Gastrocnemius medialis (tissue), 4 donors: ENCODE measurements at places on chromosomes 11 and 22. TPM values are rescaled to one million over a fixed set of nuclear protein-coding genes. Genes with fewer than 3 reads are reported as not detected.
A peak's percentile ranks its signal among the peaks of the same experiment; 100 is the strongest.

TYMP gene
- total RNA-seq: 13.0 TPM

MUC5AC gene
- total RNA-seq: not detected

OR52E1 gene
- not detected for total RNA-seq

SHISAL1 gene
- not detected for total RNA-seq

GP1BB gene
- not detected for total RNA-seq

RAG1 gene
- 0.66 TPM for total RNA-seq

LRRC75B gene
- 2.6 TPM for total RNA-seq

- H3K36me3 ChIP-seq: no peaks in the 10 kb centered on the region
- DNase-seq: no peak
- no peaks in the 10 kb centered on the region for H3K4me1 ChIP-seq
- no peak overlapping the region for H3K4me3 ChIP-seq
Observed at GRCh38 chr11:2265854-2266585, 4.4 kb downstream of the ASCL2 start.

GRCh38 chr11:32137869-32138268, 47.0 kb downstream of the RCN1 start:
- H3K36me3 ChIP-seq: no peaks in the 10 kb centered on the region
- H3K27ac ChIP-seq: no peak overlapping the region
- no peak overlapping the region for H3K4me3 ChIP-seq

DNA sequence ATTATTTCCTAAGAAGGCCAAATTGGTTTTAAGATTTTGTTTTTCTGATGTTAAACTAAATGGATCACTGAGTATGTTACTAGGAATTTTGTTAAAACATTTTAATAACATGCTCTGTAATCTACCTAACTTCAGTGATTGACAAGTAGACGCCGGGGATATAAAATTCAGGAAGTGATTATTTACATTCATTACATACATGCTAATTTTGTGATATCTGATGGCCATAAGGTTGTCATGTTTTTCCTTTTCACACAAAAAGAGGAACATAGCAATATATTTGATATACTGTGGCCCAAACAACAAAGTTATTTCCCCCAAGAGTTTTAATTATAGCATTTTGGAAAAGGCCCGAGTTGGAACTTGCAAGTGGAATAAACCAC, 12.1 kb downstream of the SCUBE1 start:
- no peak overlapping the region for H3K27ac ChIP-seq
- H3K36me3 ChIP-seq: no peaks in the 10 kb centered on the region
- H3K4me1 ChIP-seq: no peaks in the 10 kb centered on the region
- no peak for DNase-seq
- H3K27me3 ChIP-seq: peaks cover 3% of the 10 kb centered on the region

GRCh38 chr11:42257534-42257933, 798.1 kb upstream of the LRRC4C start:
- H3K36me3 ChIP-seq: no peaks in the 10 kb centered on the region
- H3K4me1 ChIP-seq: no peaks in the 10 kb centered on the region
- H3K27ac ChIP-seq: no peak overlapping the region

DNA sequence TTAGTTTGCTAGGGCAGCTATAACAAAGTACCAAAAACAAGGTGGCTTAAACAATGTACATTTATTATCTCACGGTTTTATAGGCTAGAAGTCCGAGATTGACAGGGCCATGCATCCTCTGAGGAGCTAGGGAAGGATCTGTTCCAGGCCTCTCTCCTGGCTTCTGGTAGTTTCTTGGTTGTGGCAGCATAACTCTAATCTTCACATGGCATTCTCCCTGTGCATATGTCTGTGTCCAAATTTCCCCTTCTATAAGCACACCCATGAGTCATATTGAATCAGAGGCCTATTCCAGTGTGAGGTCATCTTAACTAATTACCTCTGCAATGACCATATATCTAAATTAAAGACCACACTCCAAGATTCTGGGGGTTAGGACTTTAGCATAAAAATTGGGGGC, 31.3 kb upstream of the MMP13 start:
- no peaks in the 10 kb centered on the region for H3K27me3 ChIP-seq
- H3K36me3 ChIP-seq: no peaks in the 10 kb centered on the region
- H3K27ac ChIP-seq: no peak overlapping the region
- no peak for DNase-seq

DNA sequence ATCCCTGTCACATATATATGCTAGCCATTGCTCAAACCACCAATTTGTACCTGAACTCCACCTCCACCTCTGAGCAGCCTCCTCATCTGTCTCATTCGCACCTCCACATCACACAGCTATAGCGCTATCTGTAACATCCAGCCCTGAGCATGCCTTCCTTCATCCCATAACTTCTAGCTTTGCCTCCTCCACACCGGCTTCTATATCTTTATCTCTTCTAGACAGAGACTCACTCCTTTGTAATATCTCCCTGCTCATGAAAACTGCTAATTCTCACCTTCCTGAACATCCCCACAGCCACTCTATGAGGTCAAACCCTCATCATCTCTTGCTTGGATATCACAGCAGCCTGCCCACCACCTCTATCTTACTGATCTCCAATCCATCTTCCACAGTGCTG, 5.9 kb downstream of the SIAE start:
- peaks cover under 1% of the 10 kb centered on the region for H3K4me1 ChIP-seq
- H3K27me3 ChIP-seq: no peaks in the 10 kb centered on the region
- H3K4me3 ChIP-seq: no peak overlapping the region
- DNase-seq: no peak

- peak overlapping the region; percentile 60 for H3K27ac ChIP-seq
- H3K4me3 ChIP-seq: no peak overlapping the region
- no peaks in the 10 kb centered on the region for H3K27me3 ChIP-seq
Observed at GRCh38 chr11:94781837-94782236, 13.7 kb downstream of the AMOTL1 start.

- no peaks in the 10 kb centered on the region for H3K27me3 ChIP-seq
- no peak overlapping the region for H3K27ac ChIP-seq
- H3K36me3 ChIP-seq: no peaks in the 10 kb centered on the region
- no peak overlapping the region for H3K4me3 ChIP-seq
Observed at GRCh38 chr11:134632347-134633119, 220.5 kb upstream of the B3GAT1 start.

- H3K4me1 ChIP-seq: no peaks in the 10 kb centered on the region
- H3K27me3 ChIP-seq: no peaks in the 10 kb centered on the region
- no peak overlapping the region for H3K27ac ChIP-seq
- H3K4me3 ChIP-seq: no peak overlapping the region
- no peak for DNase-seq
- no peaks in the 10 kb centered on the region for H3K36me3 ChIP-seq
Observed at GRCh38 chr11:79471071-79471844, 30.4 kb upstream of the TENM4 start.

GRCh38 chr22:35903571-35904335, 124.9 kb downstream of the RBFOX2 start:
- H3K36me3 ChIP-seq: no peaks in the 10 kb centered on the region
- no peak for DNase-seq
- H3K27ac ChIP-seq: peak overlapping the region; percentile 71

GRCh38 chr11:1509626-1510255, 23.2 kb upstream of the MOB2 start:
- peaks cover 66% of the 10 kb centered on the region for H3K4me1 ChIP-seq
- DNase-seq: no peak
- no peak overlapping the region for H3K27ac ChIP-seq
- H3K4me3 ChIP-seq: no peak overlapping the region

GRCh38 chr11:332651-333480, 12.2 kb upstream of the IFITM3 start:
- H3K36me3 ChIP-seq: no peaks in the 10 kb centered on the region
- H3K27ac ChIP-seq: no peak overlapping the region
- H3K4me1 ChIP-seq: peaks cover 8% of the 10 kb centered on the region

DNA sequence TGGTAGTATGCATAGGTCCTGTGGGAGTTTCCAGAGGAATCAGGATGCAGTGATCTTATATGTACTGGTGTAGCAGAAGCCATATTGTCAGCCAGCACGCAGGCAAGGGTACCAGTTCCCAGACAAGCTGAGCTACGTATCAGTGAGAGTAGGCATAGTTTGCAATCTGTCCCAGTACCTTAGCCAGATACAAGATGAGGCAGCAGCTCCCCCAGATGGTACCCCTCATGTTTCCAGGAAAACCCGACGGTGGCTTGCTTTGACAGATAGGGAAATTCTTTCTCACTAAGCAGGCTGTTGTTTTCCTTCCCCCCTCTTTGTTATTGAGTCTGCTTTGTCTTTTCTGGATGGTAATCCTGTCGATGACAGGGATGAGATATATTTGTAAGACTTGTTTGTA, 109.7 kb upstream of the RRM1 start:
- H3K4me1 ChIP-seq: peaks cover 69% of the 10 kb centered on the region
- no peak overlapping the region for H3K4me3 ChIP-seq
- no peak overlapping the region for H3K27ac ChIP-seq
- H3K36me3 ChIP-seq: no peaks in the 10 kb centered on the region
- DNase-seq: no peak

GRCh38 chr11:2681408-2682145, 18.2 kb downstream of the KCNQ1OT1 start:
- no peak overlapping the region for H3K27ac ChIP-seq
- no peak overlapping the region for H3K4me3 ChIP-seq
- no peak for DNase-seq
- H3K36me3 ChIP-seq: no peaks in the 10 kb centered on the region

DNA sequence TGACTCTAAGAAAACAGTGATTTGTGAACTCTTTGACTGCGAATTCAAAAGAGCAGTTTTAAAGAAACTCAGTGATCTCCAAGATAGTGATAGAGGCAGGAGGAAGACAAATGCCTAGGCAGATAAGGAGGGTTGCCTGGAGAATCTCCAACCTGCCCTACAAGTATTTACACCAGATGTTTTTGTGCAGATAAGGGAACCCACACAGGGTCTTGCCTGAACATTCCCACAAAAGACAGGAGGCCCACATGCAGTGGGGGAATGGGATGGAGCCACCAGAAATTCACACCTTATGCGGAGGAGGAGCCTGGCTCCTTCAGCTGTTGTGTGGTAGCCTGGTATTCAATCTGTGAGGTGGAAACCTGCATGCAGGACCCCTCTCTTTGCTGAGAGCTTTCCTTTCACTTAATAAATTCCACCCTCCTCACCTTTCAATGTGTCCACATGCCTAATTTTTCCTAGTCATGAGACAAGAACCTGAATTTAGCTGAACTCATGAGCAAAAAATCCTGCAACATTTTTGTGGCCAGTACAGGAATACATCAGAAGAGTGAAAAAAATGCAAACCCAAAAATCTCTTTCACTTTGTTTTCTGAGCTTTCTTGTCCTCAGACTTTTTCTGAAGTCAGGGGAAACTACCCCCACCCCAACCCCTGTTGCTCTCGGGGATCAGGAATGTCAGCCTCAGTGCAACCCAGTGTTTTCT, 8.1 kb upstream of the GLYAT start:
- H3K36me3 ChIP-seq: no peaks in the 10 kb centered on the region
- no peak for DNase-seq
- no peak overlapping the region for H3K27ac ChIP-seq
- H3K4me1 ChIP-seq: no peaks in the 10 kb centered on the region
- no peak overlapping the region for H3K4me3 ChIP-seq

DNA sequence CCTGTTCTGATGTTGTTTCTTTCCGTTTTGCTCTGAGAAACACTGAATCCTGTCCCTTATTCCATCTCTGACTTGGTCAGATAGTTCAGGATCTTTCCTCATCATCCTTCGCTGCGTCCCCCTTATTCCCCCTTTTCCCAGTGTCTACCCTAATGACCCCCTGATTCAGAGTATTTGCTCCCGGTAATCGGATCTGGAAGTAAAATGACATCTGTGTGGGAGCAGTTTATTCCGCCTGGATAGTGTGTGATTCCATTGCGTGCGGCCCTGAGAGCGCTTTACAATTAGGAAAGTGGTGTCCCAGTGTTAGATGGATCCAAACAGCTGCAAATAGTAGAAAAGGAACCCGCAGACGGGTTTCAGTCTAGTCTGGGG, 606 bp downstream of the DRG1 start:
- H3K27ac ChIP-seq: peak overlapping the region; percentile 87
- no peak for DNase-seq
- peaks cover 29% of the 10 kb centered on the region for H3K36me3 ChIP-seq
- peaks cover 18% of the 10 kb centered on the region for H3K4me1 ChIP-seq
- H3K4me3 ChIP-seq: peak overlapping the region; percentile 70
- H3K27me3 ChIP-seq: no peaks in the 10 kb centered on the region

GRCh38 chr11:117170210-117170609, 8.3 kb upstream of the SIDT2 start:
- no peak overlapping the region for H3K4me3 ChIP-seq
- no peaks in the 10 kb centered on the region for H3K27me3 ChIP-seq
- no peak for DNase-seq
- peaks cover 48% of the 10 kb centered on the region for H3K4me1 ChIP-seq
- H3K27ac ChIP-seq: peak overlapping the region; percentile 90
- H3K36me3 ChIP-seq: peaks cover 38% of the 10 kb centered on the region

DNA sequence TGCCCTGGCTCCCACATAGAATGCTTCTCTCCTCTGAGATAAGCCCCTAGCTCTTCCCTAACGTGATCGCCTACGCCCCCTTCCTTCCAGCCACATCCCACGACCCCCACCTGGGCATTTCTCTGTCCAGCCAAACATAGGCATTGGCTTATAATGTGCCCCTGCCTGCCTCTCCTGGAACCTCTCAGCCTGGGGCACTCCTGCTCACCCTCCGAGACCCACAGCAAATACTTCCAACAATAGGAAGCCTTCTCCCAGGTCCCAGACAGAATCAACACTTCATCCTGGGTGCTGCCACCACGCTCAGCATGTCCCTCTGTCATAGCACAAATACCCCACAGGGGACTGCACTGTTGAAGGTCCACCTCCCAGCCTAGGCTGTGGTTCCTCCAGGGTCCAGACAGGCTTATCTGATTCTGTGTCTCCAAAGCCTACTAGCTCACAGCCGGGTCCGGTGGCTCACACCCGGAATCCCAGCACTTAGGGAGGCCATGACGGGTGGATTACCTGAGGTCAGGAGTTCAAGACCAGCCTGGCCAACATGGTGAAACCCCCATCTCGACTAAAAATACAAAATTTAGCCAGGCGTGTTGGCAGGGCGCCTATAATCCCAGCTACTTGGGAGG, 24.2 kb upstream of the TMPRSS4 start:
- no peaks in the 10 kb centered on the region for H3K4me1 ChIP-seq
- no peak overlapping the region for H3K27ac ChIP-seq
- no peaks in the 10 kb centered on the region for H3K27me3 ChIP-seq
- DNase-seq: no peak

DNA sequence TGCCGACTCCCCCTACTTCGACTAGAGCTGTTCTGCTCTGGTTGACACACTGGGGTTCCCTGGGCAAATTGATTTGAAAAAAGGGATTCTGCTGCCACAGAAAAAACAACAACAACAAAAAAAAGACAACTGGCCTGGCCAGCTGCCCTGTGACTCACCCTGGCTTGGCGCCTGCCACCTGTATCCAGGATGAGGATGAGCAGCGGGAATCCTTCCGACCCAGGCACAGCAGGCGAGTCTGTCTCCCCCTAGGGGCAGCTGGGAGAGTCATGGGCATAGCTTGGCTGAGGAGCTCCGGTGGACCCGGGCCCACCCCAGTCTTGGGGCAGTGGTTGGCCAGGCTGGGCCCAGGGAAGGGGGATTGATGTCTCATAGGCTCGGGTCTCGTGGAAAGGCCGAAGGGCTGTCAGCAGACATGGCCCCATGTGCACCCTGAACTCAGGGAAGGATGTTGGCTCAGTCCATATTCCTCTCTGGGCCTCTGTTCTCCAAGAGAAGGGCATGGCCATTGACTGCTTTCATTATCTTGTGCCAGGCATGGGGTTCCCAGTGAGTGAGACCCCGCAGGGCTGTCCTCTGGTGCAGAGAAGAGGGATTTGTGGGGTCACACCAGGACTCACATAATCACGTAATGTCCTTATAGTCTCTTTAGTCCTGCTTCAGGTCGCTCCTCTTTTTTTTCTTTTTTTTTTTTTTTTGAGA, 10.4 kb upstream of the SUN2 start:
- no peak overlapping the region for H3K27ac ChIP-seq
- H3K4me1 ChIP-seq: peaks cover 4% of the 10 kb centered on the region
- H3K27me3 ChIP-seq: peaks cover 14% of the 10 kb centered on the region
- no peak overlapping the region for H3K4me3 ChIP-seq
- no peaks in the 10 kb centered on the region for H3K36me3 ChIP-seq
